Left lung (tissue), 14 donors: ENCODE measurements at places on chromosomes 4 and X. TPM values are rescaled to one million over a fixed set of nuclear protein-coding genes. Genes with fewer than 3 reads are reported as not detected.

DNA sequence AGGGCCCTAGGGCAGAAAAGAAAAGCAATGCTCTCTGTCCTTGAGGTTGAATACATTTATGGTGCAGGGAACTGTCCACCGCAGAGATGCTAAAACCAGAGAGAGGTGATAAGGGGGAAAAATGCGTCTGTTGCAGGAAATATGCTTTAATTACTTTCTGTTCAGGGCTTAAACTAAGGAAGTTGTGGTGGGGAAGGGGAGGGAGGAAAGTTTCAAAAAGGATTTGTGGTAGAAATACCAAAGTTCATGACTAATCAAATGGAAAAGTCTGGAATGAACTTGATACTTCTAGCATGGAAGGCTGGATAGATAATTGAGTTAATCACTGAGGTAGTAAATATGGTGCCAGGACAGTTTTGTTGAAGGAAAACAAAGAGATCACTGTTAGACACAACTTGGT, 99.0 kb downstream of the ASB9 start:
- no peak for DNase-seq

DNA sequence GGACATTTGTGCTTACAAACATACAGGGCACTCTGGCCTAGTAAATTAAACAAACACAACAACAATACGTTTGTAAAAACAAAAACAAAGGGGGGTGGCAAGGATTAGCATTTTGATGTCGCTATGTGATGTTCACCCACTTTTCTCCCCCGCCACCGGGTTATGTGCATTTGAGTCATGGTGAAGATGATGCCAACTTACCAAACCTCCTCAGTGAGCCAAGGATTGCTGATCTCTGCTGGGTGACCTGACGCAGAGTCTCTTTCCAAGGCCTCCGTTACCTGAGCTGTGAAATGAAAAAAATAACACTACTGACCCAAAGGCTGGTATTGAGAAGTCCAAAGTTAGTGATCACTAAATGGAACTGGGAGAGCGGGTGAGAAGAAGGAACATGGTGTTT, 85.4 kb downstream of the RBM47 start:
- no peak for DNase-seq

DNA sequence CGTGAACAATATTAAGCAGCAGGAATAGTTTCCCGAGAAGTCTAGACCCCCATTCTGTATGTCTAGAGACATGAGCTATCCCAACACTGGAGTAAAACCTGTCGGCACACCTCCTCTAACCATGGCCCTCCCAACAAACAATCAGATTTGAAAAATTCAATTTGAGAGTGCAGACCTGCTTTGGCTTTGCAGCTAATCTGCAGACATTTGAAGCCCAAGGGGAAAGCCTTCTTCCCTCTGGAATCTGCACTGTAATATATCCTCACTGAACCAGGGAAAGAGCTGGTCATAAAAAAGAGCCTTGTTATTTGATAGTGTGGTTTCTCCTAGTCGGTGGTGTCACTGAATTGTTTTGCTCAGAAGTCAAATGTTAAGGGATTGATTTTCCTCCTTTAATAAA, 44.6 kb upstream of the KLHL34 start:
- no peak for DNase-seq

DNA sequence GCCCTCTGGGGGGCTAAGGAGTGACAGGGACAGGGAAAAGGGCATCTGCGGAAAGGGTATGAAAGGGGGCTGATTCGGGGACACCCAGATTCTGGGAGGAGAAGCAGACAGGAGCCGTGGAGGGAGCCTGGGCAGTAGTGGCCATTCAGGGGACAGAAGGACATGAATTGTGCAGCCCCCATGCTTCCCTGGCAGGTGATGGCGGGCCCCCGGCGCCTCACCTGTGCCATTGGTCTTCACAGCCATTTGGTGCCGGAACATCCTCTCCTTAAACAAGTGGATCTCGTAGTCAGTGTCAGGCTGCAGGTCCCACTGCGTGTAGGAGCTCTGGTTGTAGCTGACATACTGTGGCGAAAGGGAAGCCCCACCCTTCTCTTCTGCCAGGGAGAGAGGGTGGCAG, 21.9 kb downstream of the L1CAM start:
- DNase-seq: no peak

- peak; percentile 68 for DNase-seq
Observed at GRCh38 chr4:176563591-176563990, 229.1 kb downstream of the VEGFC start.

- no peak for DNase-seq
Observed at GRCh38 chrX:19334945-19335626, 8.6 kb upstream of the PDHA1 start.

GRCh38 chrX:20531667-20532066, 265.0 kb upstream of the RPS6KA3 start:
- DNase-seq: no peak

DNA sequence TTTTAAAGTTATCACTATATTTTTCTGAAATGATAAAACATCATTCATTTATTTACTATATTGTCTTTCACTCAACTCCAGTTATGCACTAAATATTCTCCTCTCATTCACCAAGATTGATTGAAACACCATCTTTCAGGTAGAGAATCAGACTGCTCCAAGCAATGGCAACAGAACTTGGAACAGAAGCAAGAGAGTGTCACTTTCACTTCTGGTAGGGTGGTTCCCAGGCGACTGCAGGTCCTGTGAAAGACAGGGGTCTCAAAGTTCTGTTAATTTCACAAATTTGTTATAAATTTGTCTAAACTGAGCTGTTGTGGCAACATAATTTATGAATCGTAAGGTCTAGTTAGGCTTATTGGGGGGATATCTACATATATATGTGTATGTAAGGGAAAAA, 47.8 kb downstream of the RHOH start:
- DNase-seq: no peak

GRCh38 chrX:119156241-119156640, 28.6 kb upstream of the KIAA1210 start:
- DNase-seq: no peak

GRCh38 chr4:143133977-143134376, 50.7 kb upstream of the USP38 start:
- no peak for DNase-seq

DNA sequence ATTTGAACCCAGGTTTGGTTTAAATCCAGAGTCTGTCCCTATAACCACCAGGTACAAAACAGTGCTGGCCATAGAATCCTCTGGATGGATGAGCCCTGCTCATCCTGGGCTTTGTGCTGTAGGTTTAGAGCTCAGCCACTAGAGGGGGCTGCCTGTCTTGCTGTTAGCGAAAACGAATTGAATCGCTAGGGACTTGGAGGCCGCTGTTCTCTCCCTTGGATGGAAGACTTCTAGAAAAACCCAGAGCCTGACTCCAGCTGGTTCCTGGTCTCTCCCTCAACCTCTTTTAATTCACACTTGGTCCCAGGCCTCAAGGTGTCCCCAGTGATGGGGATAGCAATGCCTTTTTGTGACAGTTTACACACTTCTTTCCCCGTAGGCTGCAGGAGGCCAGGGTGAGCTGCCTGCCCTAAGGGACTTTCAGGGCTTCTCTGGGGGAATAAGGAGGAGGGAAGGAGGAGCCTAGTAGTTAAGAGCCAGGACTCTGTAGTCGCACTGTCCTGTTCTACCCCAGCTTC, 8.7 kb downstream of the RIPPLY1 start:
- DNase-seq: peak; percentile 63

GRCh38 chrX:48520455-48520854, 1.2 kb upstream of the EBP start:
- no peak for DNase-seq

GRCh38 chr4:70402762-70403161, 5.0 kb downstream of the OPRPN start:
- DNase-seq: no peak

- peak; percentile 73 for DNase-seq
Observed at GRCh38 chr4:150722908-150723362, 141.0 kb downstream of the MAB21L2 start.

DNA sequence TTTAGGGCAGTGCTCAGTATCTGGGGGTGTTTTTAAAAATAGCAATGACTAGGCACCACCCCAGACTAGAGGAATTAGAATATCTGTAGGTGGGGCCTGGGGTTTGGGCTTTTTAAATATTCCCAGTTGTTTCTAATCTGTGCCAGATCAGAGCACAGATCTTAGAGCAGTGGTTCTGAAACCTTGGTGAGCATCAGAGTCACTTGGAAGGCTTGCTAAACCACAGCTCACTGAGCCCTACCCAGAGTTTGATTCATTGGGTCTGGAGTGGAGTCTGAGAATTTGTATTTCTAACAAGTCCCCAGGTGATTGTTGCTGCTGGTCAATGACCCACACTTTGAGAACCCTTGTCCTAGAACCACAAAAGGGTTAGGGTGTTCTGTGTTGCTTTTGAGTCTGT, 16.7 kb downstream of the HADH start:
- no peak for DNase-seq

GRCh38 chr4:23041501-23041900, 348.8 kb downstream of the GBA3 start:
- DNase-seq: no peak

DNA sequence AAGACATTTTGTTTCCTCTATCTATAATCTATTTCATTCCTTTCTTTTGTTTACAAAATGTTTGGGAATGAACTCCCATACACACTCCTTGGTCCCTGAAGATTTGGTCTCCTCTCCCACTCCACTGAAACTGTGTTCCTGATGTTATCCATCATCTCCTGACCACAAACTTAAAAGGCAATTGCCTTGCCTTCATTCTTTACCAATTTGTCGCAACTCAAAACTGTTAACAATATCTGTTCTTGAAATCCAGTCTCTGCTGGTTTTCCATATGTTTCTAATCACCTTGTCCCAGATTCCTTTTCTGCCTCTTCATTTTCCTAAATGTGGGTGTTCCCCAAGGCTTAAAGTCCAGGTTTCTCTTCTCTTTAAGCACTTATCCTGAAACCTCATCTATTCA, 262.2 kb upstream of the TTC29 start:
- DNase-seq: no peak

DNA sequence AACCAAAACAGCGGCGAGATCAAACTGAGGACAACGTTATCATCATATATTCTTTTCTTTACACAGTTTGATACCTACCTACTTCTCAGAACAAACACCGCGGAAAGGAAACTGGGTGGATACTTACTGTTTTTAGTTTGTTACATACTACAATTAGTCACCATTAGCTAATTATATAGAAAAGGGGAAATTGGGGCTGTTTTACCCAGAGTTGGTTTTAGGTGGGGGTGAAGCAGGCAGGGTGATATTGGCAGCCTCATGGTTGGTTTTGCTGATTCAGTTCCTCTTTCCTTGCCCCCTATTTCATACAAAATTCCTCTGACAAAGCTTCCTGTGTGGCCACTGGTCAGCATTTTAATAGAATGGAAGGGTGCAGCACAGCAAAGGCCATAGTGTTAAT, 77.8 kb downstream of the SORBS2 start:
- DNase-seq: no peak

DNA sequence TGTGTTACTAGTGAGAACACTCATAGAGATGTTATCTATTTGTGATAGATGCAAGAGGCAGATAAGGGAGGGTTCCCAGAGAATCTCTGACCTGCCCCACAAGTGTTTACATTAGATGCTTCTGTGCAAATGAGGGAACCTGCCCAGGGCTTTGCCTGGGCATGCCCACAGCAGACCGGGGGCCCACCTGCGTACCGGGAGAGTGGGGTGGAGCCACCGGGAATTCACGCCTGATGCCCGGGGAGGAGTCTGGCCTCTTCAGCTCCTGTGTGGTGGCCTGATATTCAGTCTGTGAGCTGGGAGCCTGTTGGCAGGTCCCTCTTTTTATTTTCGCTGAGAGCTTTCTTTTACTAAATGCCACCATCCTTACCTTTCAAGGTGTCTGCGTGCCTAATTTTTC, 155.7 kb downstream of the SNCA start:
- no peak for DNase-seq

GRCh38 chr4:158688813-158689212, 16.7 kb downstream of the ETFDH start:
- no peak for DNase-seq

GRCh38 chr4:29453303-29453820, 1266.8 kb upstream of the PCDH7 start:
- no peak for DNase-seq

GRCh38 chr4:108762559-108763225, at the start of gene ETNPPL:
Gene ETNPPL, minus strand, starts transcription at chr4:108763053. Its CDS starts 155 bp downstream, at chr4:108762898.
- DNase-seq: peak; percentile 33

GRCh38 chr4:107115185-107115847, 79.2 kb upstream of the DKK2 start:
- peak; percentile 19 for DNase-seq

GRCh38 chr4:168480931-168481611, 779 bp upstream of the DDX60L start:
- DNase-seq: no peak

FAM47E gene
- 3.2 TPM for total RNA-seq

HHIP gene
- total RNA-seq: 50.1 TPM

ARHGAP36 gene
- total RNA-seq: not detected

MOB1B gene
- total RNA-seq: 28.3 TPM

ADGRG2 gene
- 2.4 TPM for total RNA-seq

CCKAR gene
- not detected for total RNA-seq

PF4V1 gene
- not detected for total RNA-seq

F9 gene
- not detected for total RNA-seq

BRS3 gene
- total RNA-seq: not detected

SLC34A2 gene
- 2,023 TPM for total RNA-seq

PCDH7 gene
- 15.5 TPM for total RNA-seq
